ENCODE measurements at places on chromosomes 11 and 22.

DNA sequence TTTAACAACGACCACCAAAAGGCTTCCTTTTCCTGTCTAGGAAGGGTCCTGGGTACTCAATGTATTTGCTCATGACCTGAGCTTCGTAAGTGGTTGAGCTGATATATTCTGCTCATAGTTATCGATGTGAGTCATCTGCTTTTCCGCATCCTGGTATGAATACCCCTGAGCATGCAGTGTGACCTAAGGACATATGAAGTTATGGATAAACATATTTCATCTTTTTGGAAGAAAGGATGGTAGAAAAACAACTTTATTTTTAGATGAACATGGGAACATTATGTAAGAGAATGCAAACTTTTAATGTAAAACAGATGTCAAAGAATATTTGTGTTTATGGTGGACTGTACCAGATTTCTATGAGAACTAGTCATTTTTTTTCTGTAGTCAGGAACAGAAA, 28.4 kb downstream of the TRPC6 start:
- DNase-seq = no peak

GRCh38 chr22:35330258-35330861, 30.7 kb downstream of the TOM1 start:
- DNase-seq = no peak

- no peak for DNase-seq
Measured at GRCh38 chr11:64687204-64687603, 35.8 kb downstream of the NRXN2 start.

DNA sequence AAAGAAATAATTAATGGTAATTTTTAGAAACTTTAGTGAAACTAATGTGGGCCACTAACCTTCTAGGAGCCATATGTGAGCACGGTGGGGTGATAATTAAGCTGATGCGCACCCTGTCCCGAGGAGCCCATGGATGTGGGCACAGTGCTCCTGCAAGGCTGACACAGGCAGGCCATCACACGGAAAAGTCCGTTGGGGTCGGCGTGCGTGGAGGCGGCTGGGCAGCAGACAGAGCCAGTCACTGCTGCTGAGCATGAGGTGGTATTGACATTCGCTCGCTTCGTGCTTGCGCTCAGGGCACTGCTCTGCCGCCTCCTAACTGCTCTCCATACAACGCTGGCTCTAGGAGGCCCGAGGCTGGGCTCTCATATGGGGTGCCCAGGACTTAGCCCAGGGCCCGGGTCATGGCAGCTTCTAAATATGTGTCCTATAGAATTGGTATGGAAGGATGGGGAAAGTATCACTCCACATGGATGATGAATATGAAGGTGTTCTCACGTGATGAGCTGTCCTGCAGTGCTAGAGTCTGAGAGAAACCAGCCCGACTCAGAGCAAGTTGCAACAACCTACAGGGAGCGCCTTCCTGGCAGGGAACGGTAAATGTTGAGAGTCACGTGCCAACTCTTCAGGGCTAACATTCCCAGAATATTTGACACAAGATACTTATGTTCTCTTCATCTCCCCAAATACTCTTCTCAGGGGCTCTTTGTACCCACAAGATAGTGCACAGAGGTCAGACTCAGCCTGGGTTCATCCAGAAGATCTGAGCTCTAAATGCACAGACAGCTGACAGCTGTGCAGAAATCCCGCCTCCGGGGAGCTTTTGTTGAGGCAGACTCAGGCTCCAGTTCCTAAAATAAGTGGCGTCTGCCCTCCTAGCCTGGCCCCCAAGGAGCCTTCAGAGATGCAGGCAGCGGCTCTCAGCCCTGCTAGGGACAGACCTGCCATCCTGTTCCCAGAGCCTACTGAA, 50.6 kb upstream of the ARFGAP3 start:
- DNase-seq = no peak

GRCh38 chr22:20186183-20186870, 35.5 kb upstream of the CCDC188 start:
- no peak for DNase-seq

- no peak for DNase-seq
Measured at GRCh38 chr11:2927851-2928604, 1.2 kb downstream of the PHLDA2 start.

DNA sequence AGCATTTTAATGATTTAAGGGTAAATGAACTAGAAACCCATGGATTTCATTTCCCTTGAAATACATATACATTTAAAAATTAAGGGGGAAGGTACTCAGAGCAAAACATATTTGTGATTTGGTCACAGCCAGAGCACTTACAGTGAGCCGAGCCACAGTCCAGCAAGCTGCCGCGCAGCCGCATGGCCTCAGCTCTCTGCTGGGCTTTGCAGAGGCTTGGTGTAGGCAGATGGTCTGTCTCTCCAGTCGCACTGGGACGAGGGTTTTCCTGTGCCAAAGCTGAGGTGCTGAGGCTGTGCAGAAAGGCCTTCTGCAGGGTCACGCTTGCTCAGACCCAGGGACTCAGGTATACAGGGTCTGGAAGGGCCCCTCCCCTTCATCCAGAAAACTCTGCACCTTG, 367.3 kb downstream of the OPCML start:
- no peak for DNase-seq

DNA sequence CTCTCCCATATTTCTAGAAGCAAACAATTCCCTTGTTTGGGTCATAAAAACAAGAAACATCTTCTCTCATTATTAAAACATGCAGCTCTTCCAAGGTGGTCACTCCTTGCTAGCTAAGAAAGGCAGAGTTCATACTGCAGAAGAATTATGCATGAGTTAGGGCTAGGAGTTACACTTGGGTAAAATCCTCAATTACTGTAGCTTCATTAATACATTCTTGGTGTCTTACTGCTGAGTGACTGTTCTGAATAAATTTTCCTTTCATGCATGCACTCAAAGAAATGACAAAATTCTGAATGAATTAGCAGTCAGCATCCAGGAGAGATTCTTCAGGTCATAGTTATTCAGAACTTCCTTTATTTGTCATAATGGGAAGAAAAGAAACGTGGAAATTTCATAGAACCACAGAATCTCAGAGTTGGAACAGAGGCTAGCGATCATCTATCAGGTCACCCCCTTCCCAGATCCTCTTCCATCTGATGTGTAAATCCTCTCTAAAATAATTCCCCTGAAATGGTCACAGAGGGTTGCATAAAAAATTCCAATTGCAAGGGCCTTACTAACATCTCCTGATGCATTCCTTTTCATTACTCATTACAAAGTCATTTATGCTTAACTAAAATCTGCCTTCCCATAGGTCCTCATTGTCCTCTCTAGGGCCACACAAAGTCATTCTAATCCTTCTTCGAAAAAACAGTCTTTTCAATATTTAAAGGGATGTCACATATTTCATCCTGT, 771.5 kb downstream of the DLG2 start:
- DNase-seq = no peak

DNA sequence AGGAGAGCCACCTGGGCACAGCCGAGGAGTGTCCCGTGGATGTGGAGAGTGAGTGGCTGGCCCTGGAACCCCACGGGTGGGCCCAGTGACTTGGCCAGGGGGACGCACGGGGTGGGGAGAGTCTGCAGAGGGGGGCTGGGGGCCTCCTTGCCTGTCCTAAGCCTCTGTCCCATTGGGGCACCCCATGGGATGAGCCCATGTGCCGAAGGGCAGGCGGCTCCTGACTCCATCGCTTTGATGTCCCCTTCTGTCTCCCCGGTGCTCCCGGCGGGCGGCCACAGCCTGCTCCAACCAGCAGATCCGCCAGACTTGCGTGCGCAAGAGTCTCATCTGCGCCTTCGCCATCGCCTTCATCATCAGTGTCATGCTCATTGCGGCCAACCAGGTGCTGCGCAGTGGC, 9.4 kb downstream of the CABP7 start:
- no peak for DNase-seq

GRCh38 chr22:49972163-49973017, 11.8 kb downstream of the PIM3 start:
- no peak for DNase-seq

DNA sequence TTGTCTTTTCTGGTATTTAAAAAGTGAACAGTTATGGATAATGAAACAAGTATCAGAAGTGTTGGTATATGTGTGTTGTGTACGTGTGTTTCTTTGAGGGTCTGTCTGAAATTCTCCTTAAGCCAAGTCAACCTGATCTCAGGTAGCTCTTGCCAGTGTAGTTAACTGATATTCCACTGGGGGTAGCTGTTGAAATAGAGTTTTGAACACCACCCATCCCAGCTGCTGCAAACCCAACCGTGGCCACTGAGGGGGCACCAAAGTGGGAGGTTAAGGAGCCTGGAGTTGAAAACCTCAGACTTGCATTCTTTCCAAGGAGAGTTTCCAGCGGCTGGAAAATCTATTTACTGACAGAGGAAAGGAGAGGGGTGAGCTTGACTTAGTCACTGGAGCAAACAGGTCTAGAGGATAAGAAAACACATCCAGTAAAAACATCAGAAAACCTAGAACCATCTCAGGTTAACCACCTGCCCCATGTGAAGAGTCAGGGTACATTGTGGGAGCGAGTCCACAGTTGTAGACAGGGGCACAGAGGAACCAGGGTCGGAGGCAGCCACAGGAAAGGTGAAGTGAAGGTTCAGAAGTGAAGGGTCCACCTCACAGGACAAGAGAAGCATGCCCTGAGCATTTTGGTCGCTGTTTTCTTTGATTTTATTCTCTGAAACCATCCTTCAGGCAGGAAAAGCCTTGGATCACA, 8.8 kb upstream of the CUL5 start:
- peak; percentile 76 for DNase-seq

GRCh38 chr11:81916451-81916850, 817.2 kb downstream of the FAM181B start:
- no peak for DNase-seq

- DNase-seq = no peak
Measured at GRCh38 chr11:33657757-33658156, 42.9 kb downstream of the C11orf91 start.
